COR-L47 (cell line): ENCODE measurements at places on chromosomes 3 and 15.

- DNase-seq, result peak; percentile 1
These were observed 1.3 kb upstream of the MON1A start for GRCh38 chr3:49930922-49931321.

DNA sequence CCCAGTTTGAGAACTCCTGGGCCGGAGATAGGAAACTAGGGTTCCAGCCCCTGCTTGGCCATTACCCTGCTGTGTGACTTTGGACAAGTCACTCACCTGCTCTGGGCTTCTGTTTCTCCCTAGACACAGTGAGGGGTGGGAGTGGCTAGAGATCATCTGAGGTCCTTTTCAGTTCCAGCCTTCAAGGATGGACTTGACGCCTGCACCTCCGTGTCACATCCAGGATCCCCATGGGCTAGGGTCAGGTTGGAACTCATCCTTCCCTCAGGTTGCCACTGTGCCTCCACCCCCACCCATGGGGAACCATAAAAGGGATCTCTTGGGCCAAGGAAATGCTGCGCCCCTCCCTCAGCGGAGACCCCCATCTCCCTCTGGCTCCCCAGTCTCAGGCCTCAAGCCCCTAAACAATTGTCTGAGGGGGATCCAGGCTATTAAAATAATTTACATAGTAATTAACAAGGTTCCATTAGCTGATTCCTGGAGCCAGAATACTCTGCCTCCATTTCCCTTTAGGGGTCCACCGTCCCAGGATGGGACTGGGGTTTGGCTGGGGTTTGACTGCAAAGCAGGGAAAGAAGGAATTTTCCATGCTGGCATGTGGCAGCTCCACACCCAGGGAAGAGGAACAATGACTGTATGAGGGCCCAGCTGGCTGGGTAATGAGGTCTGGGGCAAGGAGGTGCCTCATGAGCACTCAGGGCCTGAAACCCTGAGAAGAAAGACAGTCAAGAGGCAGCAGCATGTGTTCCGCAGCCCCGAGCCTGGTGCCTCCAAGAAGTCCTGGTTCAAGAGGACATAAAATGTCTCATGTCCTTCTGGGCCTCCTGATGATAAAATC, 177.7 kb downstream of the SMAD6 start:
- no peak for DNase-seq

GRCh38 chr3:27200721-27201489, 168.3 kb downstream of the NEK10 start:
- DNase-seq, result no peak

GRCh38 chr3:88221726-88222125, 72.0 kb downstream of the C3orf38 start:
- DNase-seq, result no peak

GRCh38 chr15:36874930-36875329, 225.4 kb downstream of the MEIS2 start:
- no peak for DNase-seq

- DNase-seq, result no peak
These were observed 70.1 kb downstream of the CASR start for GRCh38 chr3:122253581-122253980.

- DNase-seq, result no peak
These were observed 36.3 kb upstream of the NECTIN3 start for GRCh38 chr3:111035316-111035715.

DNA sequence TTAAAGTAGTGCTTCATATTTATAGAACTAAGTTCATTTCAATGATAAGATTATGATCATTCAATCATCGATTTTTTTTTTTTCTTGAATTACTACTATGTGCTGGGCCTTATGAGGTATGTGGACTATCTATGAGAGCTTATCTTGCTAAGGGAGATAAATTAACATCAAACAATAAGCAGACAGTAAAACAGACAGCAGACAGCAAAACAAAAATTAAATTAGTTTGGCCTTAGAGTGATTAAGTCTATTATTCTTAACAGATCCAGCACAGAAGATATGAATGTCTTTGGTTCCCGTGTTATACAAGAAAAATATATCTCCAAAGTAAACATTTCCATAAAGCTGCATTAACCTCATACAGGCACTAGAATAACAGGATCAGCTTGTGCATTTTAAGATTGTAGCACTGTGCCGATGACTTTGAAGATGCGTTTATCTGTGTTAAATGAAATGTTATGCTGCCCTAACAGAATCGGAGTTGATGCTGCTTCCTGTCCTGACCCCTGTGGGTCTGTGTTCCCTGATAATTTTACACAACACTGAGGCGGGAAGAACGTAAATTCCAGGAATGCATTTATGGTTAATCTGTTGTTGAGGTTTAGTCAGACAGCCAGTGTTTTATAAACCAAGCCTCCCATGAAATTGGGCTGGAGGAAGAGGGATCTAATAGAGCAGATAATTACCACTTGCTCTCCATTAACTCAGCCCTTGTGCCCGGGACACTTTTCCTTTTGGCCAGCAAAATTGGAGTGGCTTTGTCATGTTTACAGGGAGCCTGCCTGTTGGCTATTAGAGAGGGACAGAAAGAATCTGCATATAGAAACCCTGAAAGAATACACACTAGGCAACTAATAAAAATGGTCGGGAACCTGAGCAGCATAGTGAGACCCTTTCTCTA, 80.8 kb downstream of the GHSR start:
- no peak for DNase-seq

DNA sequence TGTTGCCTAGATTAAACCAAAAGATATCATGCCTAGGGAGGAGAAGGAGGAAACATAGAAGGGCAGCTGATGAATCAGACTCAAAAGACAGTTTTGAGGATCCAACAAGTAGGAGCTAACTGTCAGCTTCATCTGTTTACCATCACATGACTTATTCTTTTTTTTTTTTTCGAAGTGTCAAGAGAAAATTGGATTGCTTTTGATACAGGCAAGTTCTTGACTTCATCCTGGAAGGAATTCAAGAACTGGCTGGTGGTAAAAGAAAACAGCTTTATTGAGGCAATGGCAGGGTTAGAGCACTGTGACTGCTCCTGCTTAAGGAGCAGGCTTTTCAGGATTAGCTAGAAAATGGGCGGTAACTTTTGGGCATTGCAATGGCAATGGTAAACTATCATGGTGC, 227.5 kb upstream of the KCNMB2 start:
- no peak for DNase-seq

DNA sequence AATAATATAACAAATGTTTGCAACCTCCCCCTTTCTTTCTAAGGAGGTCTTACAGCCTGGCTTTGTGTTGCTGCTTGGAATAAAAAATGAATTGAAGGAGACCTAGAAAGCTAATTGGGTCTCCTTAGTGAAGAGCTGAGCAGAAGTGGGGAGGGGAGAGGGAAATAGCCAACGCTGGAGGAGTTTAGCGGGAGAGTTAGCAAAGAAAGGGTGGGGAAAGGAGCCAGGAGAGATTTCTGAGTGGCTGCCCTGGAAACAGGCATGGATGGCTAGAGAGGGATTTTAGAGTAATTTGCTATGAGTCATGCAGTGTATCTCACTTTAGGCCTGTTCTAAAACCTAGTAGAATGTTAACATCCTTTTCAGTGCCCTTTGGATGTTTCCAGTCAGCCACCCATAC, 45.2 kb upstream of the PFN2 start:
- no peak for DNase-seq

DNA sequence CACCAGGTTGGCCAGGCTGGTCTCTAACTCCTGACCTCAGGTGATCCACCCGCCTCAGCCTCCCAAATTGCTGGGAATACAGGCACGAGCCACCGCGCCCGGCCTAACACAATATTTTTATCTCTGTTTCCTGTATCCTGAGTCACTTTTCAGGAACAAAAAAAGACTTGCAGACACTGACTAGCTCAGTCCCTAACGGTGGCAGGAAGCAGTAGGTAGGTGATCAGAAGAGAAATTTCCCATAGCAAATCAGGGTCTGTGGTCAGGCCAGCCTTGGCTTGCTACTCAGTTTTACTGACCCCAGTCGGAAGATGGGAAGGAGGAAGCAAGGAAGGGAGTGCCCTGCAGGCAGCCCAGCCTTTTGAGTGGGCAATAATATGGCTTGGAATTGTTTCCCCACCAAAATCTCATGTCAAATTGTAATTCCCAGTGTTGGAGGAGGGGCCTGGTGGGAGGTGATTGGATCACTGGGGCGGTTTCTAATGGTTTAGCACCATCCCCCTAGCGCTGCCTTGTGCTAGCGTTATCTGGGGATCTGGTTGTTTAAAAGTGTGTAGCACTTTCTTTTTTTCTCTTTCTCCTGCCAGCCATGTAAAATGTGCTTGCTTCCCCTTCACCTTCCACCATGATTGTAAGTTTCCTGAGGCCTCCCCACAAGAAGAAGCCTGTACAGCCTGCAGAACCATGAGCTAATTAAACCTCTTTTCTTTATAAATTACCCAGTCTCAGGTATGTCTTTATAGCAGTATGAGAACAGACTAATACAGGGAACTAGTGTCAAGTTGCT, 19.5 kb upstream of the CDCP1 start:
- no peak for DNase-seq

DNA sequence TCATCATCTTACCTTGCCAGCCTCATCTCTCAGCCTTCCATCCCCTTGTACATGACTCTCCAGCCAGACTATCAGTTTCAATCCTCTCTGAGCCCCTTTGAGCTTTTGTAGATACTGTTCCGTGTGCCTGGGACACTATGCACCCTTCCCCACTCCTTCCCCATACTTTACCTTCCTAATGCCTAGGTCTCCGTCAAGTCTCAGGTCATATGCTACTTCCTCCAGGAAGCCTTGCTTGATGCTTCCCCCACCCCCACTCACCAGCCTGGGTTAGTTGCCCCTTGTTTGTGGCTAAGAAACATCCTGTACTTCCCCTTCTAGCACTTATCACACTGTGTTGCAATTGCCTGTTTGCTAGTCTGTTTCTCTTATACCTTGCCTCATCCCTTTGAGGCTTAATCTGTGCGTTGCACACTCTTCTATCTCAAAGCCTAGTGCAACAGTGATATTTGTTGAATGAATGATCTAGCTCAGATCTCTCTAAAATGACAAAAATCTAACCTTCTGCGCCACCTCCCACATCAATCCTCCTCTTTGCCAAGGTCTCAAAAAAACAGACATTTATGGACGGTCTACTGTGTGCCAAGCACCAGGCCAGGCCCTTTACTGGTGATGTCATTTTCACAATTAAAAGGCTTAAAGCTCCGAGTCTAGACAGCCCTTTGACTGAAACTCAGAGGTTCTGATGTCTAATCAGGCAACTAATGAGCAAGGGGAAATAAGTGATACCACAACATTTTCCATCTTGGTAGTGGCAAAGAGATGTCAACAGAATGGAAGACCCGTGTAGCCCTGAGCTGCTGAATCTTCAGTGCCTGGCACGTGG, 6.5 kb upstream of the USP3 start:
- no peak for DNase-seq

- no peak for DNase-seq
These were observed 30.6 kb upstream of the GPR160 start for GRCh38 chr3:170007031-170007663.

DNA sequence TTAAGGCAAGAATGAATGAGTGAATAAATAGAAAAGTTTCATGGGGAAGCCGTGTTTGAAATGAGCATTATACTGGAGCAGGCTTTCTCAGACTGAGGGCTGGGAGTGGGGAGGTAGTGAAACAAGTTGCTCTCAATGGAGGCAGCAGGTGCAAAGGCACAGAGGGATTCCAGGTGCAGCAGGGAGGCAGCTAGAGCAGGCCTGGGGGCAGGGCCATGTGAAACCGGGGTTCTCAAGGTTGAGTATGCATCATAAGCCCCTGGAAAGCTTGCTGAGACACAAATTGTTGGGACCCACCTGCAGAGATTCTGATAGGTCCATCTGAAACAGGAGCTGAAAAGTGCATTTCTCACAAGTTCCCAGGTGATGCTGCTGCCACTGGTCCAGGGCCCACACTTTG, 45.3 kb downstream of the BFSP2 start:
- no peak for DNase-seq

DNA sequence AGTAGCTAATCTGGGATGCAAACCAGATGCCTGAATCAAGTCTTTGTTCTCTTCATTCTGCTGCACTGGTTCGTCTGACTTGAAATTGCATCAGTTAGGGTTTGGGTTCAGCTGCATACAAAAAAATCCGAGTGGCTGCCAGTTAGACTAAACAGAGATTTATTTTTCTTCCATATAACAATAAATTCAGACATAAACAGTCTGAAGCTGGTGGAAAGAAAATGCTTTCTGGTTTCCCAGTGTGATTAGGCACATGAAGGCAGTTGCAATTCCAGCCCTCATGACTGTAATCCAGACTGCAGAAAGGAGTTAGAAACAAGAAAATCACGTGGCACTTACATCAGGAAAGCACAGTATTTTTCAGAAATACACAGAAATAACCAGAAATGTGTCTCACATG, 930.7 kb downstream of the MCTP2 start:
- DNase-seq, result no peak

DNA sequence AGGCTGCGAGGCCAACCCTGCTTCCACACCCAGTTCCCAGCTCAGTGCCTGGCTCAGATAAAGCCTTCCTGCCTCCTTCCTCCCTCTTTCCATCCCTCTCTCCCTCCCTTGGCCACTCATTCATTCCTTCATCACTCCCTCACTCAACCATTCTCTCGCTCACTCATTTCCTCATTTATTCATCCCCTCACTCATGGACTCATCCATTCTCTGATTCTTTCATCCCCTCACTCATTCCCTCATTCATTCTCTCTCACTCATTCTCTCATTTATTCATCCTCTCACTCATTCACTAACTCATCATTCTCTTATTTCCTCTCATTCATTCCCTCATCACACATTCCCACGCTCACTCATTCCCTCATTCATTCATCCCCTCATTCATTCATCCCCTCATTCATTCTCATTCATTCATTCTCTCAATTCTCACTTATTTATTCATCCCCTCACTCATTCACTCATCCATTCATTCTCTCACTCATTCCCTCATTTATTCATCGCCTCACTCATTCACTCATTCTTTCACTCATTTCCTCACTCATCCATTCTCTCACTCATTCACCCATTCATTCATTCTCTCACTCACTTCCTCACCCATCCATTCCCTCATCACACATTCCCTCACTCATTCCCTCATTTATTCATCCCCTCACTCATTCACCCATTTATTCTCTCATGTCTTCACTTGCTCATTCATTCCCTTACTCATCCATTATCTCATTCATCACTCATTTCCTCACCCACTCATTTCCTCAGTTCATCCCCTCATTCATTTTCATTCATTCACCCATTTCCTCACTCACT, 13.2 kb downstream of the ABTB1 start:
- no peak for DNase-seq

GRCh38 chr3:156976933-156977332, 150.8 kb downstream of the LEKR1 start:
- no peak for DNase-seq

GRCh38 chr3:195522254-195523023, 20.7 kb downstream of the PPP1R2 start:
- DNase-seq, result peak; percentile 56

- DNase-seq, result no peak
These were observed 41.5 kb downstream of the CP start for GRCh38 chr3:149180057-149180573.

DNA sequence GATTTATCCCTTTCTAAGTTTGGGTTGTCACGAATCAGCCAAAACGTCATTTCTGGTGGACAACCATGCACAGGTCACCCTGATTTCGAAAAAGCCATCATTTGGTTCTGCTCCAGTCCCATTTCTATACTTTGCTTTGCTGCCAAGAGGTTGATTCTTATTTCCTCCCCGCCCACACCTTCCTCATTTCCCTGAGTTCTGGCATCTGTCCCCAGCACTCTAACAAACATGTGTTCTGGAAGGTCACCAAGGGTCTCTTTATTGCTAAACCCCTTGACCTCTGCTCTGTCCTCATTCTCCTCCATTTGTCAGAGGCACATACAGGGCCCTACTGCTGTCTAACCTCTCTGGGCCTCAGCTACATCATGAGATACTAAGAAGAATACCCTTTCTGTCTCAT, 36.4 kb upstream of the PTPRG start:
- no peak for DNase-seq

GRCh38 chr15:98671060-98672008, 23.0 kb downstream of the IGF1R start:
- no peak for DNase-seq

GRCh38 chr3:187777331-187777941, 32.2 kb upstream of the BCL6 start:
- no peak for DNase-seq
